ENCODE measurements at places on chromosomes 6 and 20. TPM values are rescaled to one million over a fixed set of nuclear protein-coding genes. Genes with fewer than 3 reads are reported as not detected.
A peak's percentile ranks its signal among the peaks of the same experiment; 100 is the strongest.

Gene SCUBE3
- total RNA-seq: 31.5 TPM

Gene PPP1R14C
- total RNA-seq: 8.2 TPM

Gene BHLHE23
- total RNA-seq: not detected

Gene BPIFB4
- not detected for total RNA-seq

Gene ADGRF1
- total RNA-seq: not detected

Gene SOBP
- total RNA-seq: 1.9 TPM

Gene STX11
- 1.1 TPM for total RNA-seq

Gene LGSN
- total RNA-seq: not detected

Gene TBX18
- total RNA-seq: 16.2 TPM

Gene VIP
- total RNA-seq: 0.32 TPM

Gene RAET1E
- total RNA-seq: 10.4 TPM

Gene IRF4
- total RNA-seq: not detected

Gene HDGFL1
- total RNA-seq: not detected

Gene FAM217A
- not detected for total RNA-seq

GRCh38 chr6:44291841-44292240 is 21.3 kb downstream of the AARS2 start:
- no peak for DNase-seq

DNA sequence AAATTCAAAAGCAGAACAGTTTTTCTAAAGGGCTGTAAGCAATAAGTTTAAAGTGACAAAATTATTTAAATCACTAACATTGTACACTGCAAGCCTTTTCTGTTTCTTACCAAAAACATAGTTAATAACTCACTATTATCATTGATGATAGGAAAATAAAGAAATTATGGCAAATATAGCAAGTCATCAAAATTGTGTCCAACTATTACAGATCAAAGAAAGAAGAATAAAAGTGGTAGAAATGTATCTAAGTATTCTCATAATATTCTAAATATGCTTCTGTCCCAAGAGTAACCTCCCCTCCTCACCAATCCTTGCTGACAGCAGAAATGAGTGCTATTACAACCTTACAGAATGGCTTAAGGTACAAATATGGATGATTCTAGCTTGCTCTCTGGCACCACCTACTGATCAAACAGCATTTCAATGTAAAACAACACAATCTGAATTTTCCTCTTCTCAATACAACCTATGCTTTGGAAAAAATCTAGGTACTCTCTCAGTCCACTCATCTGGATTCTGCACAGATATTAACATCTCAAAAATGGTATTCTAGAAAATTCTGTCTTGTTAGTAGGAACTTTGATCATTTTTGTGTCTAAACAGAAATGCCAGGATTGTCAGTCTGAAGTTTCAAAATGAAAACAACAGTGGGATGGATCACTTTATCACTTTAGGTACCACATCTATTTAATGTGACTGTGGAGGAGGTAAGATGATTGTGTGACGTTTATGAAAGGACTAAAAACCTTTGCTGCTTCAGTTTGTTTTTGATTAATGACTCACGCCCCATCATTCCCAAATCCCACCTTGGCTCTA is 40.9 kb downstream of the ZFP64 start:
- DNase-seq: peak; percentile 53

- DNase-seq: peak; percentile 40
Observed at GRCh38 chr20:37201827-37202162, 22.4 kb upstream of the MROH8 start.

DNA sequence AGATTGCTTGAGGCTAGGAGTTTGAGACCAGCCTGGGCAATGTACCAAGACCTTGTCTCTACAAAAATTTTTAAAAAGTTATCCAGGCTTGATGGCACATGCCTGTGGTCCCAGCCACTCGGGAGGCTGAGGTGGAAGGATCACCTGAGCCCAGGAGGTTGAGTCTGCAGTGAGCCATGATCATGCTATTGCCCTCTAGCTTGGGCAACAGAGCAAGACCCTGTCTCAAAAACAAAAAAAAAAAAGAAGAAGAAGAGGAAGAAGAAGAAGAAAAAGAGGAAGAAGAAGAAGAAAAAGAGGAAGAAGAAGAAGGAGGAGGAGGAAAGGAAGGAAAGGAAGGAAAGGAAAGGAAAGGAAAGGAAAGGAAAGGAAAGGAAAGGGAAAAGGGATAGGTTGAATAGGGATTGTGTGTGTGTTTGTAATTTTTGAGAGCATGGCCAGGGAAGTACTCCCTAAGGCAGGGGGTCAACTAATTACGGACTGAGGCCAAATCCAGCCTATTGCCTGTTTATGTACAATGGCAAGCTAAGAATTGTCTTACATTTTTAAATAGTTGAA is 43.0 kb upstream of the ZNF217 start:
- DNase-seq: no peak

DNA sequence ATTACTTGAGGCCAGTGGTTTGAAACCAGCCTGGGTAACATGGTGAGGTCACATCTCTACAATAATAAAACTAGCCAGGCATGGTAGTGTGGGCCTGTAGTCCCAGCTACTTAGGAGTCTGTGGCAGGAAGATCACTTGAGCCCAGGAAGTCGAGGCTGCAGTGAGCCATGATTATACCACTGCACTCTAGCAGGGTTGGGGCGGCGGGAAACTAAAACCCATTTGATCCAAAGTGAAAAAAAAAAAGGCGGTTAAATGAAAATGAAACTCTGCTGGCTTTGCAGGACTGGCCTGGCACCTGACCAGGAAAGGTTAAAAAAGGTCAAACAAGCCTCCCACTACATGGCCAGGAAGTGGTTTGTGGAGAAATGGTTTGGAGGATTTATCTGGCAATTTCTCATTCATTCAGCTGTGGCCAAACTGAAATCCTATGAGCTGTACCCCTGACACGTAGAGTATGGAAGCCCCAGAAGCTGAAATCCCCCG is 36.6 kb downstream of the MTRES1 start:
- DNase-seq: peak; percentile 49

GRCh38 chr6:90938122-90938521 is 351.2 kb upstream of the MAP3K7 start:
- peak; percentile 1 for DNase-seq

- no peak for DNase-seq
Observed at GRCh38 chr20:43725666-43726065, 1.1 kb downstream of the GTSF1L start.

- DNase-seq: no peak
Observed at GRCh38 chr6:135233686-135234491, 52.8 kb downstream of the MYB start.

- DNase-seq: no peak
Observed at GRCh38 chr20:6123649-6124014, 802 bp upstream of the FERMT1 start.

DNA sequence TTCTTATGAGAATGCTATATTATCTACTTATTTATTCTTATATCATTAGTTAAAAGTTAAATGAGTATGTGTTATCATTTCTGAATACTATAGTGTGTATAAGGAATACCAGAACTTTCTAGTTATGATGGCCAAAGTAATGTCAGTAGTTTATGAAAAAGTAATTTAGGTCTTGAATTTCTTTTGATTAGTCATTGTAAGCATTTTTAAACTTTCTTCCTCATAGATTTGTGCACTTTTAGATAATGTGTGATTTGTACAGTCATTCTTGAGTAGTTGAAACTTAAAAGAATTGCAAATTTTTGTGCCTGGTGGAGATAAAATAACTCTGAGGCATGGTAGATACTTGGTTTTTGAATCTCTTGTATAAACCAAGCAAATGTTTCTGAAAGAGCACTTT is 311.3 kb downstream of the CDKAL1 start:
- no peak for DNase-seq

DNA sequence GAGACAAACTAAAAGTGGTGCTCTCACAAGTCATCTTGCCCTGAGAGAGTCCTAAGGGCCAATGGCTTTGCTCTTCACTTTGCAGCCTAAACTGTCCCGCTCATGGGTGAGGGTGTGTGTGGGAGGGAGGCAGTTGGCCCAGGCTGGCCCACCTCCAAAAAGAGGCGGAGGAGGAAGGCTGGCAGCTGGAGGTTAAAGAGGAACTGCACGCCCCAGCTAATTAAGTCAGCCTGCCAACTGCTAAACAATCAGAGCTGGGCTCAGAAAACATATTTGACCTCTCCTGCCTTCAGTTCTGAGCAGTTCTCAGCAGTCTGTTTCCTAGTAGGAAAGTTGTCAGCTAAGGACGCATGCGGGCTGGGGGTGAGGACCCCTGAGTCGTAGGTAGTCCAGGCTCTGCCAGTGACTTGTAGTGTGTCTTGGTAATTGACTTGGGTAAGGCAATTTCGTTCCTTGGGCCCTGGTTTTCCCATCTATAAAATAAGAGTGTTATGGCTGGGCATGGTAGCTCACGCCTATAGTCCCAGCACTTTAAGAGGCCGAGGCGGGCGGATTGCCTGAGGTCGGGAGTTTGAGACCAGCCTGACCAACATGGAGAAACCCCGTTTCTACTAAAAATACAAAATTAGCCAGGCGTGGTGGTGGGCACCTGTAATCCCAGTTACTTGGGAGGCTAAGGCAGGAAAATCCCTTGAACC is 17.0 kb downstream of the GSS start:
- DNase-seq: no peak

- no peak for DNase-seq
Observed at GRCh38 chr20:13775867-13776266, 8.9 kb downstream of the ESF1 start.

- no peak for DNase-seq
Observed at GRCh38 chr20:41334036-41334435, 6.6 kb upstream of the LPIN3 start.

DNA sequence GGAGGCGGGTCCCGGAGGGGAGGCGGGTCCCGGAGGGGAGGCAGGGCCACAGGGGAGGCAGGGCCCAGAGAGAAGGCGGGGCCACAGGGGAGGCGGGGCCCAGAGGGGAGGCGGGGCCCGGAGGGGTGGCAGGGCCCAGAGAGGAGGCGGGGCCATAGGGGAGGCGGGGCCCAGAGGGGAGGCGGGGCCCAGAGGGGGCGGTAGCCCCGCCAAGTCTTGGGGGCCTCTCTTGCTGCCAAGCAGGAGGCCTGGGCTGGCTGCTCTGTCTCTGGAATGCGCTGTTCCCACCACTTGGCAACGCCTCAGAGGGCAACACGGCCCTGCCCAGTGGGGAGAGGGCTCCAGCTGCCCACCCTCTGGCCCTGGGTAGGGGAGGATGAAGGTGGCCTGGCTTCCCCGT is 80.5 kb downstream of the YTHDF1 start:
- no peak for DNase-seq

DNA sequence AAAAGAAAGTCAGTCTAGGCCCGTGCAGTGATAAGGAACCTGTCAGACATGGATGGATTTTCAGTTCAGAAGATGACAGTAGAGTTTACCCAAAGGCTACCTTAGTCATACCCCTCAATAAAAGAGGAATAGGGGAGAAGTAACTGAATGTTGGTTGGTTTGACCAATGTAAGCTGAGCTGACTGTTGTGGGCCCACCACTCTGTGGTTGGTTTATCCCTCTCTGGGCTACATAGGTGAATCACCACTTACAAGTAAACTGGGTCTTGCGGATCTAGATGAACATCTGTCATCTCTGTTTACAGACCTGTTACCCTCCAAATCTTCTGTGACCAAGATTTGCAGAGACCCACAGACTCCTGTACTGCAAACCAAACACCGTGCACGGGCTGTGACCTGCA is 37.2 kb upstream of the MYLK2 start:
- DNase-seq: no peak

DNA sequence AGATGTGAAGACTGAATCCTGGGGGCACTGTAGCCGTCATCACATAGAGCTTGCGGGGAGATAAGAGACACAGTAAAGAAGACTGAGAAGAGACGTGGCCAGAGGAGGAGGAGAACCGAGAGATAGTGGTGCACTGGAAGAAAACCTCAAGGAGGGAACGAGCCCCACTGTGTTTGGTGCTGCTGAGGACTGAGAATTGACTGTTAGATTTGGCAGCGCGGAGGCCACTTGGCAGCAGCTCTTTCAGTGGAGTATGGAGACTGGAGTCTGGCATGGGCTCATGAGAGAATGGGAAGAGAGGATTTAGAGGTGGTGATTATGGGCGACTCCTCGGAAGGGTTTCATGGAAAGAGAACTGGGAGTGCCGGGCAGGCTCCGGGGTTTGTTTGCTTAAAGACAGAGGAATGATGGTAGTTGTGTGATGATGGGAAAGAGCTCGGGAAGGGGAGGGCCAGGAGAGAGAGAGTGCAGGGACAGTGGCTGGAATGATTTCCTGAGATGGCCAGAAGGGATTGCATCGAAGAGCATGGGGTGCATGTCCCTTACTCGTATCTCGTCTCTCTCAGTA is 18.0 kb downstream of the CDYL start:
- no peak for DNase-seq

- DNase-seq: no peak
Observed at GRCh38 chr20:1035466-1035865, 33.4 kb upstream of the RSPO4 start.

DNA sequence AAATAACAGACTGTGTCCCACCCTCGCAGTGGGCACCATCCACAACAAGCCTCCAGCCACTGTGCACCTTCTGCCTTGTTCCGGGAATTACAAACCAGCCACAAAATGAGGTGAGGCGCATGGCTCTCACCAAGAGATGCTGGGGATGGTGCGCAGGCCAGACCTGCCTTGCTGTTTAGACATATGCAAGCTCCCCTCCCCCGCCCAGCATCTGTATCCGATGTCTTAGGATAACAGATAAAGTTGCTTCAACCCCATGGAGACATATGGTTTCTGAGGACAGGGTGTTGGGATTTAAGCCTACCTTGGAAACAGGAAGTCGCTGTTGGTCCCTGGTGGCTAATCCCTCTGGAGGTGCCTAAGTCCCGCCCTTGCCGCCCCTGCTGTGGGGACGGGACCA is 50.4 kb upstream of the MPC1 start:
- DNase-seq: no peak

- no peak for DNase-seq
Observed at GRCh38 chr6:119076173-119076572, 2.3 kb downstream of the FAM184A start.

GRCh38 chr6:14094721-14095120 is 22.9 kb upstream of the CD83 start:
- DNase-seq: no peak

- no peak for DNase-seq
Observed at GRCh38 chr6:4656106-4656505, 120.1 kb upstream of the CDYL start.

- DNase-seq: no peak
Observed at GRCh38 chr20:15235471-15236198, 898.2 kb upstream of the FLRT3 start.

- DNase-seq: peak; percentile 3
Observed at GRCh38 chr6:20661721-20662120, 127.5 kb downstream of the CDKAL1 start.

DNA sequence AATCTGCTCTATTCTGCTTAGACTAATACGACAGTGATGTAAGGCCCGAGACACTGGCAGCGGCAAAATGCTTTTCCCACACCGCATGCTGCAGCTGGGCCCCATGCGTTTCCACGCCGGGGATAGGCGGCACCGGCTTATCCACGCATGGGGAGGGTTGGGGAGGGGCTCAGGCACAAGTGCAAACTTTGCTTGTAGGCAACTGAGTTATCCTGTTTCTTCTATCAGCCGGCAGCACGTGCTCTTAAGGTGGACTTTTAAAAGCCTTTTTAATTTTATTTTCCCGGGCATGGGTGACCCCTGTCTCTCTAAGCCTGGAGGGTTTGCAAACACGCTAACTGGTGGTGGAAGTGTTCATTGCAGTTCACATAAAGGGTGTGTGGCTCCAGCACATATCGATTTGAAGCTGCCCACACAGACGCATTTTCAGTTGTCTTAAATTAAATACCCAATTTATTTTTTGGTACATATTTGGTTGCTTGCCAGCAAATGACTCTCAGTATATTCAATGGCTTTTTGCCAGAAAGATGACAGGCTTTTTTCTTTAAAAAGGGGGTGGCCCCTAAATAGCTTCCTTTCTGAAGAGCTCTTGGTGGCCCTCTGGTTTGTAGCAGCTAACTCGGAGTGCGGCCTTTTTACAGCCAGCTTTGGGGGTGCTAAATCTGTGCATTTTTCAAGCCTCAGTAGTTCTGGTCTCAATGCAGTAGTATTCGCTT is 561.8 kb upstream of the AGPAT4 start:
- peak; percentile 30 for DNase-seq

- DNase-seq: peak; percentile 18
Observed at GRCh38 chr20:1427457-1428054, 34.7 kb upstream of the FKBP1A start.
